ENCODE measurements at places on chromosomes 12 and 14.

GRCh38 chr12:64081008-64081404 lies 141.1 kb downstream of the KICS2 start:
- DNase-seq, result no peak

DNA sequence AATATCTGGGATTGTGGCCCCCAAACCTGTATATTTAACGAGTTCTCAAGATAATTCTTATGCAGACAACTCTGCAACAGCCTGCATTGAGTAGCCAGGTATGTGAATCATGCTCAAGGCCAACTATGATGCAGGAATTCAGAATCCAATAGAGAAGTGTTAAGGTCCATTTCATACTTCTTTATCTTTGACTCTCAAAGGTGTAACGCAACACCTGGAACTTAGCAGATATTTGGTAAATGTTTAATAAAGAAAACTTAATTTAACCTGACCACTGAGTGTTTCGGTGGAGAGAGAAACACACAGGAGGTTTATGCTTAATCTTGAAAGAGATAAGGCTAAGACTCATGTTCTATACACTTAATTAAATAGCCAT lies 156.5 kb upstream of the PLEKHG7 start:
- no peak for DNase-seq

- no peak for DNase-seq
Measured at GRCh38 chr14:24313913-24314312, 2.6 kb downstream of the LTB4R start.

DNA sequence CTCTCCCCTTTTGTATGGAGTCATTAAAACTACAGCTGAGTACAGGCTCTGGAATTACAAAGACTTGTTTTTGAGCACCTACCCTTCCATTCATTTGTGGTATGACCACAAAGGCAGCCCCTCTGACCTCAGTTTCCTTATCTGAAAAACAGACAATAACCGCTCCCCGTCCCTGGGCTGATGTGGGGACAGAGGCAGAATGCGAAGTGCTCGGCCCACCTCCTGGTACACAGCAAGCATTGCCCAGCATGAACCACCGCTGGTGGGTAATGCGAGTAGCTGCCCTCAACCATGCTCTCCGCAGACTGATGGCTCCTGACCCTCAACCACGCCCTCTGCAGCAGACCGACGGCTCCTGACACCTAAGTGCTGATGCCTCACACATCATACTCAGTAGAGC lies 22.4 kb downstream of the P2RX2 start:
- no peak for DNase-seq

DNA sequence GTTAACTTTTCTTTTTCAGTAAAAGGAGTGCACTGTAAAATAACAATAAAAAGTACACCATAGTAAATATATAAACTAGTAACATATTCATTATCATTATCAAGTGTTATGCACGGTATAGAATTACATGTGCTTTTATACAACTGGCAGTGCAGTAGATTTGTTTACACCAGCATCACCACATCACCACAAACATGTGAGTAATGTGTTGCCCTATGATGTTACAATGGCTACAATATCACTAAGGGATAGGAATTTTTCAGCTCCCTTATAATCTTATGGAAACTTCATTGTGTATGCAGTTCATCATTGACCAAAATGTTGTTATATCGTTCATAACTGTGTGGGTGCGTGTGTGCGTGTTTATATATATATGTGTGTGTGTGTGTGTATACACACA lies 23.5 kb upstream of the NEDD1 start:
- no peak for DNase-seq
